Psoas muscle (tissue), 8 donors: ENCODE measurements at places on chromosomes 4 and X. TPM values are rescaled to one million over a fixed set of nuclear protein-coding genes. Genes with fewer than 3 reads are reported as not detected.

Gene AMBN
- not detected for total RNA-seq

DNA sequence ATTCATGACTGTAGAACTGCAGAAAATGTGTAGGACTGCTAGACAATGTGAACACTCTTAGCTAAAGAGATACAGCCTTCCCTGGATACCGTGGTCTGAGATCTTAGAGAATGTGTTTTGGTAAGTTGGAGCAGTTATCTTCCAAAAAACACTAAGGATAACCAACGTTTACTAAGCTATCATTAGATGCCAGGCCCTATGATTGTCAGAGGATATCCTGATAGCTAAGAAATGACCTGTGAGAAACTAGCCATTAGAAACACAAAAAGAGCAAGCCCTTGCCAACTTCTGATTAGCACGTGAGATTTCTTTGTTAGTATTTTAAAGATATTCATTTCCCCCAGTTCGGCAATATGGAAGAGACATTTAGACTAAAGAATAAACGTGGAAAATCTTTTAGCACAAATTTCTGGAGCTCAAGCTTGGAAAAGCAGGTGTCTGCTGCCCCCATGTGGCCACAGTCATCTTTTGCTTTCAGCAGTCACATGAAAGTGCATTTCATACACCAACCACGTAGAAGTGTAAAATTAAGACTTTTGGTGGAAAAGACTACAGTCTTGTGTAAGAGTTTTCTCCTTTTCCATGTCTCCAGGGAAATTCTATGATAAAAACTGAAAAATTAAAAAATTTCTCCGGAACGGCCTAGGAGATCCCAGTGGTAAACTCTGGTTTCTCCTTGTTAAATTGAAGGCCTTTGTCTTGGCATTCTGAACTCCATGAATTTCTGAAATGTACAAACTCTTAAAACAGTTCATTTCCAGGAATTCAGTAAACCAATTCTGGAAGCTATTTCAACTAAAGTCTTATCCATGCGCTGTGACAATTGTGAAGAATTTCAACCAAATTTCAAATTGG is 136.4 kb downstream of the ZNF674 start:
- no peak overlapping the region for H3K27ac ChIP-seq
- DNase-seq = peak; percentile 61
- H3K4me3 ChIP-seq = no peak overlapping the region
- H3K27me3 ChIP-seq = no peaks in the 10 kb centered on the region

DNA sequence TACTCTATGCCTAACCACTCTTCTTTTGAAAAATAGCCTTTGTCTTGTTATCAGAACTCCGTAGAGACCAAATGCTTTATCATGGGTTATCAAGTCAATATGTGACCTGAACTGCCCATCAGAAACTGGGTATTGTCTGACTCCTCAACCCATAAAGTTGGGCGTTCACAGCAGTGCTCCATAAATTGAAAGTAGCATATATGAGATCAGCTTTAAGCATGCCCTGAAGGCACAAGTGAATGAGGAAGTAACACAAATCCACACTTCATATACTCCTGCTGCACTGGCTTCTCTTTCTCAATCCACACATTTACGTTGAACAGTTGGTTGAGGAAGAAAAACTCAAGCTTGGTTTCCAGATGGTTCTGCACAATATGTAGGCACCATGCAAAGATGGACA is 1106.0 kb downstream of the STIM2 start:
- no peak for DNase-seq
- H3K27me3 ChIP-seq = no peaks in the 10 kb centered on the region
- H3K36me3 ChIP-seq = no peaks in the 10 kb centered on the region
- no peak overlapping the region for H3K27ac ChIP-seq
- no peaks in the 10 kb centered on the region for H3K4me1 ChIP-seq

DNA sequence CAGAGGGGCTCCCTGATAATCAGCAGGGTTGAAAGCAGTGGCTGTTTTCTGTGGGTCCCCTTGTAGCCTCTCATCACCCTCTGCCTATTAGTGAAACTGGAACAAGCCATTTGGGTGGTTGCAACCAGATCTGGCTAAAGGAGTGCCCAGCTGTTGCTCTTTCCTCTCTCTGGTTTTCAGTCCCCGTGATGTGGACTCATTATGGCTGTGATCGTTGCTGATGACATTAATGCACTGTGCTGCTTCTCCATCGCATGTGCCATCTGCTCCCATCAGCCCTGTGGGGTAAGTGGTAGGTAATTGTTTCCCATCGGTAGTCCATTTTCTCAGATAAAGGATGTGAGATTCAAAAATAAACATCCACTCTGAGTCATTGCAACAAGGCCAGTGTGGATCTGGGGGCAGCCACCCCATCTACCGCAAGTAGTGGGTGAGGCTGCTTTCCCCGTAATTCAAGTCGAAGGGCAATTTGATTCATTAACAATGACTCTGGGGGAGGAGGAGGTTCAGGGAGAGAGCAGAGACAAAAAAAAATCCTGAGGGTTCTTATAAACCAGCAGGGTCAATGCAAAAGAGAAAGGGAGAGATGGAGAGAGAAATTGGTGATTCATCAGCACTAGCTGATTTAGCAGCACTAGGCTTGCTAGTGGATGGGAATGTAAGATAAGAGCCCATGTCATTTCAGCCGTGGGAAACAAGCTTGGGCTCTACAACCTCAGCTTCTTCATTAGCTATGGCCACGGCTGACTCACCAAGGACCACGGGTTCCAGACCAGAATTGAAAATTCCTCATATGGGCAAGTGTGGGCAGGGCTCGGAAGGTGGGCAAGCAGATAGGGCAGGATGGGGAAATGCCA is 357.8 kb downstream of the MID1IP1 start:
- no peak overlapping the region for H3K4me3 ChIP-seq
- H3K36me3 ChIP-seq = no peaks in the 10 kb centered on the region
- no peak overlapping the region for H3K27ac ChIP-seq
- peaks cover 15% of the 10 kb centered on the region for H3K27me3 ChIP-seq
- DNase-seq = no peak
- no peaks in the 10 kb centered on the region for H3K4me1 ChIP-seq

GRCh38 chr4:6772223-6772928 is 10.2 kb upstream of the KIAA0232 start:
- no peaks in the 10 kb centered on the region for H3K36me3 ChIP-seq
- H3K4me3 ChIP-seq = no peak overlapping the region
- peak; percentile 23 for DNase-seq
- peak overlapping the region; percentile 89 for H3K27ac ChIP-seq
- peaks cover 55% of the 10 kb centered on the region for H3K4me1 ChIP-seq
- H3K27me3 ChIP-seq = no peaks in the 10 kb centered on the region

GRCh38 chr4:11409632-11410031 is 19.1 kb downstream of the HS3ST1 start:
- no peak overlapping the region for H3K4me3 ChIP-seq
- H3K36me3 ChIP-seq = no peaks in the 10 kb centered on the region
- no peak for DNase-seq
- no peak overlapping the region for H3K27ac ChIP-seq
- no peaks in the 10 kb centered on the region for H3K4me1 ChIP-seq
- H3K27me3 ChIP-seq = no peaks in the 10 kb centered on the region

- peak overlapping the region; percentile 28 for H3K27ac ChIP-seq
- no peaks in the 10 kb centered on the region for H3K36me3 ChIP-seq
- no peaks in the 10 kb centered on the region for H3K4me1 ChIP-seq
- no peak overlapping the region for H3K4me3 ChIP-seq
- H3K27me3 ChIP-seq = no peaks in the 10 kb centered on the region
Measured at GRCh38 chrX:134821901-134822300, 163.6 kb upstream of the PLAC1 start.

Gene NXF2B
- not detected for total RNA-seq

DNA sequence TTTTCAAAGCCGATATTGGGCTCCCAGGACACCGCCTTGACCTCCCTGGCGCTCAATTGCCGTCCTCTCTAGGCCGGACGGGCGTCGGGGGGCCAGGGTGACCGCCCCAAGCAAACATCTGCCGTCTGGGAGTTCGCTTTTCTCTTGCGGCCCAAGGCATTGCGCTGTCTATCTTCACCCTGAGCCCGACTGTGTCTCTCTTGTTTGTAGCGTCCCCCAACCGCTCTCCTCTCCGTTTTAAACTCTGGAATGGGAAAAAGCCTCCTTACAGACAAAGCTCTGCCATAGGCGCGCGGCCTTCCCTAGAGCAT is 551 bp upstream of the ARX start:
- H3K4me1 ChIP-seq = peaks cover 5% of the 10 kb centered on the region
- H3K27ac ChIP-seq = no peak overlapping the region
- H3K36me3 ChIP-seq = no peaks in the 10 kb centered on the region
- peaks cover 11% of the 10 kb centered on the region for H3K27me3 ChIP-seq
- H3K4me3 ChIP-seq = no peak overlapping the region

GRCh38 chr4:177517862-177518261 is 75.6 kb upstream of the AGA start:
- H3K4me1 ChIP-seq = no peaks in the 10 kb centered on the region
- no peak overlapping the region for H3K4me3 ChIP-seq
- H3K27me3 ChIP-seq = no peaks in the 10 kb centered on the region

- H3K4me3 ChIP-seq = no peak overlapping the region
- DNase-seq = no peak
- no peaks in the 10 kb centered on the region for H3K27me3 ChIP-seq
- no peak overlapping the region for H3K27ac ChIP-seq
Measured at GRCh38 chrX:68872171-68872570, 43.4 kb downstream of the EFNB1 start.

DNA sequence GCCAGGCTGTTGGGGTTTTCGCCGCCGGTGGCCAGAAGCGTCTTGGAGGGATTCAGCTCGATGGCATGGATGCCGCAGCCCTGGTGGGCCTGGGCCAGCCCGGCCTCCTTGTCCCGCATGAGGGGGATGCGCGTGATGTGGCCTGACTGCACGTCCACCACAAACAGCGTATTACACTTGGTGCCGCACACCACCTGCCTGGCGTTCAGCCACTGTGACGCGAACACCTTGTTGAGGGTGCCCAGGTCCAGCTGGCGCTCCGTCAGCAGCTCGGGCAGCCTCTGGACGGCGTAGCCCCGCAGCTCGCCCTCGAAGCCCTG is 728 bp downstream of the DCAF12L2 start:
- no peaks in the 10 kb centered on the region for H3K36me3 ChIP-seq
- DNase-seq = no peak
- no peaks in the 10 kb centered on the region for H3K27me3 ChIP-seq
- no peak overlapping the region for H3K4me3 ChIP-seq

GRCh38 chr4:47531241-47531953 is 46.3 kb downstream of the ATP10D start:
- peaks cover 16% of the 10 kb centered on the region for H3K36me3 ChIP-seq
- no peak for DNase-seq
- no peaks in the 10 kb centered on the region for H3K27me3 ChIP-seq

- H3K27ac ChIP-seq = peak overlapping the region; percentile 99
- peak overlapping the region; percentile 23 for H3K4me3 ChIP-seq
- peaks cover 38% of the 10 kb centered on the region for H3K4me1 ChIP-seq
- H3K36me3 ChIP-seq = peaks cover 62% of the 10 kb centered on the region
- H3K27me3 ChIP-seq = no peaks in the 10 kb centered on the region
- peak; percentile 85 for DNase-seq
Measured at GRCh38 chr4:185524888-185525863, 10.1 kb downstream of the PDLIM3 start.

Gene TMPRSS11B
- total RNA-seq = not detected

GRCh38 chr4:96136056-96136455 is 296.2 kb downstream of the PDHA2 start:
- no peak overlapping the region for H3K4me3 ChIP-seq
- H3K36me3 ChIP-seq = no peaks in the 10 kb centered on the region
- DNase-seq = no peak
- no peak overlapping the region for H3K27ac ChIP-seq
- no peaks in the 10 kb centered on the region for H3K27me3 ChIP-seq

DNA sequence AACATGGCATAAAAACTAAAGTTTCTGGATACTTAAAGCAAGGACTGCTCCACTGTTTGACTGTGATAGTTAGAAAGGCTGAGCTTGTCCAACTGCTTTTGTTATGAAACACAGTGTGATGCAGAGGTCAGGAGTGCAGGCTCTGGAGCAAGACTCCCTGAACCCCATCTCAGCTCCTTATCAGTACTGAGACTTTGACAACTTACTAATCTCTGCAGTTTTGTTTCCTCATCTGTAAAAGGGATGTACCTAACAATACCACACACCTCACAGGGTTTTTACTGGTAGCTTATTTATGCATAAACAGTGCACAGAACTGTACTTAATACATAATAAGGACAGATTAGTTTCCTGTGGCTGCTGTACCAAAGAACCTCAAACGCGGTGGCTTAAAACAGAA is 804.3 kb downstream of the FSTL5 start:
- H3K4me1 ChIP-seq = no peaks in the 10 kb centered on the region
- no peak for DNase-seq
- H3K36me3 ChIP-seq = no peaks in the 10 kb centered on the region
- no peak overlapping the region for H3K27ac ChIP-seq

Gene EREG
- total RNA-seq = not detected

Gene CXorf49B
- total RNA-seq = not detected

- no peaks in the 10 kb centered on the region for H3K4me1 ChIP-seq
- H3K27ac ChIP-seq = no peak overlapping the region
- no peaks in the 10 kb centered on the region for H3K27me3 ChIP-seq
- DNase-seq = no peak
- no peaks in the 10 kb centered on the region for H3K36me3 ChIP-seq
Measured at GRCh38 chr4:15361529-15361928, 66.3 kb upstream of the C1QTNF7 start.

DNA sequence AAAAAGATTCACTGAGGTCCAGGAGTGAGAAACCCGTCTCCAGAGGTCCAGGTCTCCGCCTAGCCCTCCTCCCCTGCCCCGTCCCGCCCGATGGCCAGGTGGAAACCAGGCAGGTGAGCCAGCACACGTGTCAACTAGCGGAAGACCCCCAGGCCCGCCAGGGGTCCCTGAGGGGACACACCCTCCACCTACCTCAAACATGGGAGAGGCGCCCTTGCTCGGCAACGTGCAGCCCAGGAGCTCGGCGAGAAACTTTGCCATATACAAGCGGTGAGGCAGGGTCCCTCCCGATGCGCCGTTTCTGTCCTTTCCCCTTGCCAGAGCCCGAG is 330.0 kb downstream of the HNRNPD start:
- H3K27ac ChIP-seq = no peak overlapping the region
- H3K4me1 ChIP-seq = peaks cover 3% of the 10 kb centered on the region
- H3K27me3 ChIP-seq = peaks cover 39% of the 10 kb centered on the region
- DNase-seq = no peak
- no peaks in the 10 kb centered on the region for H3K36me3 ChIP-seq

Gene KIT
- total RNA-seq = 2.1 TPM

Gene MBTPS2
- total RNA-seq = 14.1 TPM

- no peaks in the 10 kb centered on the region for H3K27me3 ChIP-seq
- no peak for DNase-seq
- peaks cover 3% of the 10 kb centered on the region for H3K4me1 ChIP-seq
- no peaks in the 10 kb centered on the region for H3K36me3 ChIP-seq
Measured at GRCh38 chr4:83112231-83112630, 2.3 kb downstream of the PLAC8 start.

DNA sequence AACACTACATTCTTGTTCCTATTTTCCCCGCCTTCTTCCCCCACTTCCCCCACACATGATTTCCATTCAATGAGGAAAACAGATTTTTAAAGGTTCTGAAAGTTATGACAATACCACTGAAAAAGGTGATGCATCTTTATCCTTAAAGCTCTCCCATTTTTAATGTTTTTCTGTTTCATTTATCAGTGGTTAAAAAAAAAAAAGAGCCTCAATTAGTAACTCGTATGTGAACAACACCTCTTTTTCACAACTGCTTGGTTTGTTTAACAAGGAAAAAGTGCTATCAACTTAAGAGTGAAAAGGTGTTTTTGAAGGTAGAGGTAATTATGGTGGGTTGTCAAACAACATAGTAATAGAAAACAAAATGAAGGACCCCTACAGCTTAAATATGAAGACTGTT is 8.2 kb upstream of the CAMK2D start:
- no peaks in the 10 kb centered on the region for H3K27me3 ChIP-seq
- no peaks in the 10 kb centered on the region for H3K36me3 ChIP-seq
- no peak overlapping the region for H3K27ac ChIP-seq
- no peak for DNase-seq
- no peak overlapping the region for H3K4me3 ChIP-seq
- no peaks in the 10 kb centered on the region for H3K4me1 ChIP-seq

GRCh38 chr4:93243262-93243661 is 585.3 kb upstream of the ATOH1 start:
- H3K4me1 ChIP-seq = no peaks in the 10 kb centered on the region
- DNase-seq = no peak
- H3K36me3 ChIP-seq = no peaks in the 10 kb centered on the region
